ENCODE measurements at places on chromosomes 1 and 21.
A peak's percentile ranks its signal among the peaks of the same experiment; 100 is the strongest.

DNA sequence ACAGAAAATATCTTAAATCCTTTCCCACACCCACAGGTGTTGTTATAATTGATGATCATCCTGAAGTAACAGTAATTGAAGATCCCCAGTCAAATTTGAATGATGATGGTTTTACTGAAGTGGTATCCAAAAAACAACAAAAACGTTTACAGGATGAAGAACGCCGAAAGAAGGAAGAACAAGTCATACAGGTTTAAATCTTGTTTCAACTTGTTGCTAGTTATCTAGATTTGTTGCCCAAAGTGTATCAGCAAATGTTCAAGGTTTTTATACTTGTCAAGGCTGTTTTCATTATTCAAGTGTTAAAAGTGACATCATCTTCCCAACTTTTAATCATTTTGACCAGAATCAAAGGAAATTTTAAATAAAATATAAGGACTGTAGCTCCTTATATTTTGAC is 64.7 kb downstream of the PRRC2C start:
- no peak for DNase-seq

- no peak for DNase-seq
Measured at GRCh38 chr1:84156210-84156621, 12.1 kb downstream of the PRKACB start.

- DNase-seq: peak; percentile 39
Measured at GRCh38 chr1:10736634-10737586, 59.5 kb downstream of the CASZ1 start.

GRCh38 chr1:55600242-55600641 is 385.1 kb upstream of the USP24 start:
- no peak for DNase-seq

DNA sequence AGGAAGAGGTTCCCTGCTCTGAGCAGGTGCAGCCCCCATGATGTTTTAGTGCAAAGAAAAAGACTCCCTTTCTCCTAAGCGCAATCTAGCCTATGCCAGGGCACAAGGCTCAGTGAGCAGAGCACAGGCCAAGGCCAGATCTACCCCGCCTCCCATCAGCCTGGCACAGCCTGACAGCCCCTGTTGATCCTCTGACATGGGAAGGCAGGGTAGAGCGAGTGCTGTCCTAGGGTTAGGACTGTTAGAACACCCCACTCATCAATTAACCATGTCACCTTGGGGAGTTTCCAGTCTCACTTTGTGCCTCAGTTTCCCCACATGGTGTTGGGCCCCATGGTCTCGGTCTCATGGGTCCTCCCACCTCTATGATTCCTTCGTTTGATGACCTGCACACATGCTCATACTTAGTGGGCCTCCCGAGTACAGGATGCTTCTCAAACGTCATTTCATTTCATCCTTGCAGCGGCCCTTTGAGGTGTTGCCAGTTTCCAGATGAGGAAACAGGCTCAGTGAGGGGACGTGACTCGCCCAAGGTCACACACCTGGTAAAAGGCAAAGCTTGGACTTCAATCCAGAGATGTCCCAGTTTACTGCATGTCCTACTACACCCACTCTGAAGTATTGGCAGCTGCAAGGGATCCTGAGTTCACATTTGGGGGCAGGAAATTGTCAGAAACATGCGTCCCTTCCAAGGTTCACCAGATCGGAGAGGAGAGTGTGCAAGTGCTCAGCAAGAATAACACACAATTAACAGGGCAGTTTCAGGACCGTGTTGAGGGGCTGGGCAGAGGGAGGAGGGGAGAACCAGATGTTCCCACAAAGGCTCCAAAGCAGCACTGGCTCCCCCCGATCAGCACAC is 213.3 kb downstream of the TRABD2B start:
- no peak for DNase-seq
